Right ventricle myocardium inferior (tissue), 1 donor: ENCODE measurements at places on chromosomes 7 and 10. TPM values are rescaled to one million over a fixed set of nuclear protein-coding genes. Genes with fewer than 3 reads are reported as not detected.

Gene FZD8
- 9.0 TPM for total RNA-seq

Gene PDSS1
- total RNA-seq, result 6.3 TPM

DNA sequence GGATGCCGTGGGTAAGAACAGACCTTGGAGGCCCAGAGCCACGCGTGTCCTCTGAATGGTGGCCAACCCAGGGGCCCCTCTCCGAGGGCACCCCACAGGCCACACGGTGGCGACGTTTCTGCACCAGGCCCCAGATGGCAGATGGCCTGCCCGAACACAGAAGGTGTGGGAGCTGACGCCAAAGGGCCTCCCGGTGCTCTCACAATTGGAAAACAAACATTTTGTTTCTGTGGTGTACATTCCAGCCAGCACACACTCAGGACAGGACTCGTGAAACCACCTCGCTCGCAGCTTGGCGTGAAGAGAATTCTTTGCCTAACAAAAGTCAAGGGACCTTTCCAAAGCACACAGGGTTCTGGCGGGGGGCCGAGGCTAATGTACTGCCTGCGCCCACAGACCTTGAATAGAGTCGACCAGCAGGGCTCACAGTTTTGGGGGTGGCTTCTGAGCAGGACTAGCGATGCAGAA is 112.1 kb downstream of the FAM53B start:
- no peak for DNase-seq

DNA sequence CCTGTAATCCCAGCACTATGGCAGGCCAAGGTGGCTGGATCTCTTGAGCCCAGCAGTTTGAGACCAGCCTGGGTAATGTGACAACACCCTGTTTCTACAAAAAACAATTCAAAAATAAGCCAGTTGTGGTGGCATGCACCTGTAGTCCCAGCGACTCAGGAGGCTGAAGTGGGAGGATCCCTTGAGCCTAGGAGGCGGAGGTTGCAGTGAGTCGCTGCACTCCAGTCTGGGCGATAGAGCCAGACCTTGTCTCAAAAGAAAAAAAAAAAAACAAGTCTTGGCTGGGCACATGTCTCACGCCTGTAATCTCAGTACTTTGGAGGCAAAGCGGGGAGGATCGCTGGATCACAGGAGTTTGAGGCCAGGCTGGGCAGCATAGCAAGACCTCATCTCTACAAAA is 74.6 kb upstream of the PDSS1 start:
- DNase-seq, result no peak

Gene ASIC3
- 5.5 TPM for total RNA-seq
